ENCODE measurements at places on chromosomes 12 and 14. TPM values are rescaled to one million over a fixed set of nuclear protein-coding genes. Genes with fewer than 3 reads are reported as not detected.

DNA sequence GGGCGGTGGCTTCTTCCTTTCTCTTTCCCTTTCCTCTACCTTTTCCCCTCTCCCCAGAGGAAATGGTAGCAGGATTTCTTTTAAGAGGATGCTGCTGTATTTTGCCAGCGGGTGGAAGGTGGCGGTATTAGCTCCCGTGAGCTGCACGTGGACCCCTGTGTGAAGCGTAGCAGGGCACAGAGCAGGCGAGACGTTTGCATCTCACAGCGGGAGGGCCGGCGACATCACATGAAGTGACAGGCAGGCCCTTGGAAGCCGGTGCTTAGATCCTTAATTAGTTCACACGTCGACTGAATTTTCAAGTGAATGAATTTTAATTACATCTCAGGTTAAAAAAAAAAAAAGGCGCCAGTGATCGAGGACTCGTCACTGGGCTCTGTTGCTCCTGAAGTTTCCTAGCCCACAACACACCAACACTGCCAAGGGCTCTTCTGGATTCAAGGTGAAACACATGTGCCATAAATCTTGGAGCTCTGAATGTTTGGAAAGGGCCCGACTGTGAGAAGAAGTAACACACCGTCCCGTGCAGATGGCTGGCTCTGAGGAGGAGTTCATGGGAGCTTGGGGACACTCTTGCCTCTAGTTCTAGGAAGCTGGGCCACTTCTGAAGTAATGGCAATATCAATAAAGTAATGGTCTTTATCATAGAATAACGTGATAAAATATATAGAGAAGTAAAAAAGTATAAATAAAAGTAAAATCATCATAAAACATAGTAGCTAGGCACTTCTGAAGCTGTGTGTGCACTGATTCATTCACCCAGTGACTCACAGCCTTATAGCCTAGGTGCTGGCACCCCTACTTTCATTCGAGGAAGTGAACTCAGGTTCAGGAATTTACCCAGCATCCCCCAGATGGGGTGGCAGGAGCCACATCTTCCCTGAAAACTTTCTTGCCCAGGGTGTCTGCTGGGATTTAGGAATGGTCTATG, 75.3 kb downstream of the AACS start:
- DNase-seq: no peak

DNA sequence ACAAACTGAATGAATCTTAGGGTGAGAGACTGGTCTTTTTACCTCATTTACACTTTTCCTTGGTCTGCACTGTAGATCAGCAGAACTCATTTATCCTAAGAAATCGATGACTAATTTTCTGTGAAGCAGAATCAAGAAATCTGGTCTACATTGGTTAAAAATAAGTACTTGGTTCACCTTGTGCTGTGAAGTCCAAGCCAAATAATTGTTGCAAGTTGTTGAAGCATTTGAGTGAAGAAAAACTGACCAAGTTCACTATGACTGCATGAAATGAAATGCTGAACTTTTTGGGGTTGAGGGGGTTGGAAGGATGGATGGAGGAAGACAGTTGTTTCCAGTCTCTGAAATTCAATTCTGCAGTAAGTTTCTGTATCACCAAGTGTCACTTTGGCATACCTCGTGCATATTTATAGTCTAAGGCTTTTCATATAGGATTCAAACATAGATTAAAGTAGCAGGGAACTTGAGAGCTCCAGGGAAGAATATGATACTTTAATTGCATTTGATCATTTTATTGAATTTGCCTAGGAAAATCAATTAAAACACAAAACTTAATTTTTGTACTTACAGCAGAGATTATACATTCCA, 75.0 kb downstream of the FAR2 start:
- no peak for DNase-seq

- DNase-seq: peak; percentile 0
Measured at GRCh38 chr14:74763803-74764531, 851 bp downstream of the YLPM1 start.

GRCh38 chr12:49231878-49232655, 32.8 kb upstream of the TUBA1C start:
- no peak for DNase-seq

GRCh38 chr12:104938371-104938770, 19.7 kb downstream of the SLC41A2 start:
- no peak for DNase-seq

MYF6 gene
- not detected for total RNA-seq

AKAP5 gene
- 0.50 TPM for total RNA-seq

CEP170B gene
- 4.4 TPM for total RNA-seq

GDF3 gene
- not detected for total RNA-seq
